ENCODE measurements at places on chromosomes 1 and 21.

DNA sequence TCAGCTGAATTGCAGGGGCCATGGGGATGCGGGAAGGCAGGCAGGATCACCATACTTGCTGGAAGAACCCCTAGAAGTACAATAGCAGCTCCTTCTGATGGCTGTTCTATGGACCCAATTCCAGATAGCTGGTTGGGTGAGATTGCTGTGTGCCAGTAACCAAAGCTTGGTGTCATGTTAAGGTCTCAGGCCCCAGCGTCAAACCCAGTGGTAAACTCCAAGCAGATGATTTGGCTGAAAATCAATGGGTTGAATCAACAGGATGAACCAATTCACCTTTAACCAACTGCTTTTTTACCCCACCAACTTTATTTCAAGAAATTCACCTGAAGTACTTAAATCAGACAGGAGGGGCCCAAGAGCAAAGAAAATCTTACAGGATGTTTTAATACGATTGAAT lies 37.8 kb downstream of the C8B start:
- ATAC-seq = no peak

- ATAC-seq = no peak
These were observed 64.1 kb downstream of the TIAM1 start for GRCh38 chr21:31279986-31280385.

- no peak for ATAC-seq
These were observed 44.7 kb downstream of the ETS2 start for GRCh38 chr21:38850277-38850951.

DNA sequence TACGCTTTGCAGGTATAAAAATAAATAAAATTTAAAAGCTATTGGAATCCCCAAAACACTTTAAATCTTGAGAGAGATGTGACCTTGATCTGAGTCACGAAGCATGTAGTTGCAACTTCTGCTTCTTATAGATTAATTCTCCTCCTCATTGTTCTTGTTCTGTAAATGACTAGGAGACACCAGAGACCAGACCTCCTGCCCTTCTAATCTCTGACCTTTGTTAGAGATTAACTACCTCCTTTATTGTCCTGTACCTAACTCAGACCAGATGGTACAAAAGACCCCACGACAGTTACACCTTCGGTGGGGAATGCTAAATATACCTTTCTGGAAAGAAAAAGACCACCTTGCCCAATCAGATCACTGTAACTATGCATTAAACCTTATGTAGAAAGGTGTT lies 76.9 kb upstream of the NEK2 start:
- no peak for ATAC-seq

DNA sequence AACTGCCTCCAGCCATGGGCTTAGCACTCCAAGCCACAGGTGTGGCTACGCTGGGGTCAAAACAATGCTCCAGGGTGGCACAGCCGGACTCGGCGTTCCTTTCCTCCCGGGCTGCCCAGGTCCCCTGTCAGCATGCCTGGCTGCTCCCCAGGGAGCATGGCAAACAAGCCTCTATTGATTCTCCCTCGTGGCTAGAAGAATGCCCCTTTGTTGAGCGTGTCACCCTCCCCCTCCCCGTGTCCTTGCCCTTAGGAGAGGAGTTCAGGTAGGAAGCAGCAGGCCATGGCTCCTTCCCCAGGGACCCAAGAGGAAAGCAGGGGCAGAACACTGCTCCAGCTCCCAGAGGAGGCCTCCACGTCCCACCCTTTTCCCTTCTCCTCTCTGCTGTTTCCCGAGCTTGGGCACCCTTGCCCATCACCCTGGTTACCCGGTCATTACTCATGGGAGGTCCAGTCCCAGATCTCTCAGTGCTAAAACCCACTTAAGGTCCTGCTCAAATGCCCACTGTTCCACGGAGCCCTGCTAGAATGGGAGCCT lies 57.4 kb upstream of the CITED4 start:
- ATAC-seq = no peak

- ATAC-seq = no peak
These were observed 43.2 kb upstream of the ACTRT2 start for GRCh38 chr1:2977886-2978611.

DNA sequence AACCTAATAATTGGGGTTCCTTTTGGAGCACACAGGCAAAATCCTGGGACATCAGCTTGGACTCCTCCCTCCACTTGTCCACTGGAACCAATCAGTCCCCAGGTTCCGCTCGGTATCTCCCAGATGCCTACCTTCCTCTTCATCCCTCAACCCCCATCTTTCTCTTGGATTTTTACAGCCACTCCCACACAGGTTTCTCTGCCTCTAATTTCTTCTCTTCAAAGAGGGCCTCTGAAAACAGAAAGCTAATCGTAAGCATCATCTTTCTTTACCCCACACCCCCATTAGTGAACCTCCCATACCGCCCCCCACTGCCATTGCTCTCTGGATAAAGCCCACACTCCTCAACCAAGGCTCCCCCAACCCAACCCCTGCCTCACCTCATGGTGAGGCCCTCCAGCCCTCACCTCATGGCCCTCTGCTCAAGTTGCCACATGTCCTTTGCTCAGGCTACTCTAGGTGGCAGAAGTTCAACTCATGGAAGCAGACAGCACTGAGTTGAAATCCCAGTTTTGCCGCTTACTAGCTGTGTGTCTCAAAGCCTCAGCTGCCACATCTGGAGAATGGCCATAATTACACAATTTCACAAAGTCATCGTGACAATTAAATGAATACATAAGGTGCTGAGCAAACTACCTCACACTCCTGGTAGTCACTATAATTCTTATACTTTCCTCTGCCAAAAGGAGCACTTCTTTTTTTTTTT lies 18.1 kb upstream of the WASF2 start:
- ATAC-seq = peak; percentile 22

DNA sequence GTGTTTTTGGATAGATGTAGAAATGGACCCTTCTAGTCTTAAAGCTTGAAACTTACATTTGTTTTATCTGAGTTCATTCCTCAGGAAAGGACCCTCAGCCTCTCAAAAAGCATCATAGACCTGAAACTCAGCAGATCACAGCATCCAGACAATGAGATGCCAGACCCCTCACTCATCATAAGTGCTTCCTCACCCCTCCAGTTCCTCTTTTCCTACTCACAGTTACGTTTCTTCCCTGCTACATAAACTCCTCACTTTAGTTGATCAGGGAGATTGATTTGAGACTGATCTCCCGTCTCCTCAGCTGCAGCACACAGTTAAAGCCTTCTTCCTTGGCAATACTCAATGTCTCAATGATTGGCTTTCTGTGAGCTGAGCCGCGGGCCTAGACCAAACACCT lies 282.0 kb downstream of the FAM72C start:
- no peak for ATAC-seq

DNA sequence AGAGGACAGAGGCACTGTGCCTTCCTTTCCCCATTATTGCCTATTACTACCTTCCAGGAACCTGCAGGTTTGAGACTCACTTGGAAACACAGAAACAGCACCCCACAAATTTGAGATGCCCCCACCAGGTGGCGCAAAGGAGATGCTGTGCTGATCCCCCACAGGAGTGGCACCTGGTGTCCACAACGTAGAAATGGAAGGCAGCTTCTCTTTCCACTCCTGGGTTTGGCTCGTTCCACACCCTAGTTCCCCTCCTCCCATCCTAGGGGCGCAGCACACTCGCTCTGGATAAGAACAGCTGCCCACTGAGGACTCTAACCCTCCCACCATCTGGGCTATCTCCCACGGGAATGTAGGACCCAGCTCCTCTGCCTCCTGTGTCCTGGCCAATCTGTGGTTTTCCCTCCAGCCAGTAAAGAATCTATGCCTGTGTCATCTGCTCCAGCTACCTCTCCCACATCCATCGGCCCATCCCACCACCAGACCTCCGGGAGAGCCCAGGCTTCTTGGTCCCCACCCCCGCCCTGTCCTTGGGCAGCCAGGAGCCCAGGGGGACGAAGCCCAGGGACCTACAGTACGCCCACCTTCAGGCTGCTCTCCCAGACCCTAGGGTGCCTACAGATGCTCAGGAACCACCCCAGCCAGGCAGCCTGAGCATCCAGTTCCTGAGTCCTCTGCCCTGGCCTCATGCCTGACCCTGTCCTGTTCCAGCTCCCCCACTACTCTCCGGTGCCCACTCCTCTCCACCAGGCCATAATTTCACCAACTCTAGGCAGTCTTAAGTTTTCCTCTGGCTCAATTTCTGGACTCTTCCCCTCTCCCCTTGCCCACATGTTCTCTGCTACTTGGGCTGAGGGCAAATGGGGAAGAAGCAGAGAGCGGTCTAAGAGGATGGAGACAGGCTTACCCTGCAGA lies 549 bp downstream of the THBS3 start:
- peak; percentile 68 for ATAC-seq

DNA sequence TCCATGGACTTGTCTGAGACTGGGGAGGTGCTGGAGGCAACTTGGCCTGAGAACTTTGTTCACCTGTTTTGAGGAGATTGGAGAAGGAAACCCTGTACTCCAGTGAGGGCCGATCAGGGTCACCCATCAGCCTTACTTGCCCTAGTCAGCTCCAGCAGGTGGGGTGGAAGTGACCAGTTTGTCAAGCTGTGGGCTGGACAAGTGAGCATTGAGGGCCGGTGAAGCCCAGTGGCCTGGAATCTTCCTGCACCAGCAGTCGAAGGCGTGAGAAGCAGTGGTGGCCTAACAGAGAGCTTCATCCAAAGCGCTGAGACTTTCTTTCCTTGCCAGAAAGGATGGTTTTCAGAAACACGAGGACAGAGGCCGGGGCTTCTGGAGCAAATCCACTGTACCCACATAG lies 9.6 kb downstream of the SLC37A1 start:
- ATAC-seq = no peak

GRCh38 chr1:193211539-193211938 lies 25.1 kb upstream of the B3GALT2 start:
- no peak for ATAC-seq

- ATAC-seq = no peak
These were observed 126.5 kb downstream of the C1orf94 start for GRCh38 chr1:34303218-34303617.

DNA sequence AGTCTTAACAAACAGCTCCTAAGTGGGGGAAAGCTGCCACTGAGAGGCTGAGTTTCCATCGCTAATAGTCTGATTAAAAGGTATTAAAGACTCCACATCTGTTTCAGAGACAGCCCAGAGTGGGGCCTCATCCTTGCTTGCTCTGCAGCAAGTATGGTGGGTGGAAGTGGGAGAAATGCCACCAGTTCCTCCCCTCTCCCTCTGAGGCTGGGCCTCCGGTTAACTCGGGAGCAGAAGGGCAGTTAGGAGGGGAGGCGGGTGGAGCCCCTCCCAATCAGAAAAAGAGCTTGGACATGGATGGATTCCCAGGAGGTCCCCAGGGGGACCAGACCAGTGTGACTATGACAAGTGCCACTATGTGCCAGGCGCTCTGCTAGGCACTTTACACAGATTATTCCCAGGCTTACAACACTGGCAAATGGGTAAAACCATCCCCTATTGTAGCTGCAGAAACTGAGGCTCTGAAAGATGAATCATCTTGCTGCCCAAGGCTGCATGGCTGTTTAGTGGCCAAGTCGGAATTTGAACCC lies 11.4 kb upstream of the ASCL5 start:
- no peak for ATAC-seq

DNA sequence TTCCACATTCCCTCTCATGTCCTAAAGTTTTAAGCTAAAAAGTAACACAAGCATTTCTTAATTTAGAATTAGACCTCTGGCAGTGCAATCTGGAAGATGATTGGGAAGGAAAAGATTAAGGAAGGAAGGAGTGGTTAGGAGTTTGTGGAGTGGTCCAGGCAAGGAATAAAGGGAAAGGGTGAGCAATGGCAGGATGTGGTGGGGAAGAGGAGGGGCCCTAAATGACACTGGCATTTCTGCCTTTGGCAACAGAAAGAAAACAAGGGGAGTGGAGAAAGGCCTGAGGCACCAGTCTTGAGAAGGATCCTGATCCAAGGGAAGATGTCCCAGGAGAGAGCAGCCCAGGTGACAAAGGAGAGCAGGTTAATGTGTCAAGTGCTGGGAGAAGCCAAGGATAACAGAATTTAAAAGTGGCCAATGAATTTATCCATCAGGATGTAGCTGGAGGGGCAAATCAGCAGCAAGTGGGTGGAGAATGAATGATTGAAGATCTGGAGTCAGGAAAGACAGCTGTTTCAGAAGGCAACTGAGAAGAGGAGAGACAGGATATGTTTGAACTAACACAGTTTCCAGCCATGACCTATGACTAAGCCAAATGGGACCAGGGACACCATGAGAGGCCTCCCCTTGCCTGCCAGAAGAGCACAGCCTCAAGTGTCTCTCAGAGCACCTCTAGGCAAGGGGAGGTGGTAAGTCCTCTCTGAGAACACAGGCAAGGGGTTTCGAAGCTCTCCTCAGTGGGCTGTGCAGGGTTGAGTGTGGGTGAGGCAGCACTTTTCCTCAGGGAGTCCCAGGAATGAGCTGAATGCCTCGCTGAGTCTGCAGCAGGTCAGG lies 20.9 kb upstream of the LY9 start:
- peak; percentile 40 for ATAC-seq

DNA sequence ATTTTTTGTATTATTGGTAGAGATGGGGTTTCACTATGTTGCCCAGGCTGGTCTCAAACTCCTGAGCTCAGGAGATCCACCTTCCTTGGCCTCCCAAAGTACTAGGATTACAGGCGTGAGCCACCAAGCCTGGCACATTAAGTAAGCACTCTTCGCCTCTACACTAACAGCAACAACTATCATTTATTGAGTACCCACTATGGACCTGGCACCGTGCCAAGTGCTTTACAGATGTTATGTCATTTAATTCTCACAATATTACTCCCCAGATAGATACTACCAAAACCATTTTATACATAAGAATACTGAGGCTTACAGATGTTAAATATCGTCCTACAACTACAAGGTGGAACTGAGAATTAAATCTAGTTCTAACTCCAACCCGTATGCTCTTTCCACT lies 50.1 kb downstream of the TUT4 start:
- no peak for ATAC-seq

DNA sequence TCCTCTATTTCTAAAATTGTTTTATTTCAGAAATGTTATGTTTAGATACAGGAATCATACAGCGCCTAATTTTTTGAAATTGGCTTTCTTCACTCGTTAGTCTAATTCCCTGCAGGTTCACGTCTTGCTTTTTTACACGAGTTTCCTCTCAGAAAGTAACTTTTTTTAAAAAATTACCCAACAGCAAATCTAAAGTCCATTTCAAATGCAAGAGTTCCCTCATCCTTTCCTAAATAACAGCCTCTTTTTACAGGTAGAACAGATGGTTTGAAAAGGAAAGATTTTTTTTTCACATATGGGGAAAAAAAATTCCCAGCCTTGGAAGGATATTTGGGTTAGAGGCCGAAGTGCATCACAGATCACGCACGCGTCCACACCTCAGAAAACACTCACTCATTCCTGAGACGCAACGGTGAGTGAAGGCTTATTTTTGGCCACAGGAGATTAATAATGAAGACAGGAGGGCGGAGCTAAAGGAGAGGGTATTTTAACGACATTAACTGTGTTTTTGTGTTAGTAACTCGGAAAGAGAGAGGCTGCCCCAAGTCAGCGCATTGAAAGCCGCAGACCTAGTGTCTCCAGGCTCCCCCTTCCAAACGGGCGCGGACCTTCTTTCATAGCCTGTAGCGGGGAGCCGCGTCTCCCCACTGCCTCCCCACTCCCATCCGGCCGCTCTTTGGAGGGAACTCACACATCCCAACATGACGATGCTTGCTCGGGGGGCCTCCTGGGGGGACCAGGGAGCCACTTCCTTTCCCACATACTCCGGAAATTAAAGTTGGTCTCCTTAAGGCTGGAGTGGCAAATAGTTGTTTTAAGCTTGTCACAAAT lies 969 bp upstream of the RIPK4 start:
- ATAC-seq = no peak
